Activated CD4-positive, alpha-beta T cell treated with anti-CD3 and anti-CD28 coated beads, Interleukin-10, Interleukin-2, amounts not matched to agents 100 ng/mL and 50 ng/mL, durations not matched to agents 16 hours and 8 hours (primary cell): ENCODE measurements at places on chromosomes 6 and 20.

GRCh38 chr6:101042966-101043365 lies 161.8 kb upstream of the ASCC3 start:
- no peak for DNase-seq

DNA sequence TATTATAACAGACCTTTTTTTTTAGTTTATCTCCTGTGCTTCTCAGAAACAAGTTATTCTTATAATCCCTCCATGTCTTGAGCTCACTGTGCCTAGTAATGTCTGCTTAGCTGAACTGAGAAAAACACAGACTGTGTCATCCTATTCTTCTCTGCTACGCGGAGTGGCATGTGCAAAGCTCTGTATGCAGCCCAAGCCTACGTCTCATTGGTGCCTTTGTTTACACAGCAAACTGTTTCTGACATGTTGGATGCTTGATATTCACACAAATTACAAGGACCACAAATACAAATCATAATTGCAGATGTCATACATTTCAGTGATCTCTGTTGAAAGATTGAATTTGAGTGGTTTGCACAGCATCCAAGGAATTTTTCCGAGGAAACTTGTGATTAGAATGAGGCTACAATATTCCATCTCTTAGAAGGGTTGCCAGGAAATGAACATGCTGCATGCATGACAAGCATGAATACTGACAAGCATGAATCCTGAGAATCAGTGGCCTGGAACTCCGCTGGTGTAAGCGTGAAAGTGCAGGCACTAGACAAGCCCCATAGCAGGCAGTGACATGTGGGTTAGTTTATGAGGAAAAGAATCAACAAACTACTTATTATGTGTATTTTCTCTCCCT lies 128.4 kb upstream of the SGK1 start:
- no peak for DNase-seq

- DNase-seq: no peak
These were observed 377.0 kb downstream of the CDH4 start for GRCh38 chr20:61628901-61629601.

- DNase-seq: peak; percentile 70
These were observed 51.0 kb upstream of the TCF21 start for GRCh38 chr6:133837801-133838349.

- peak; percentile 31 for DNase-seq
These were observed 1110.3 kb upstream of the MAP3K7 start for GRCh38 chr6:91697010-91697695.

DNA sequence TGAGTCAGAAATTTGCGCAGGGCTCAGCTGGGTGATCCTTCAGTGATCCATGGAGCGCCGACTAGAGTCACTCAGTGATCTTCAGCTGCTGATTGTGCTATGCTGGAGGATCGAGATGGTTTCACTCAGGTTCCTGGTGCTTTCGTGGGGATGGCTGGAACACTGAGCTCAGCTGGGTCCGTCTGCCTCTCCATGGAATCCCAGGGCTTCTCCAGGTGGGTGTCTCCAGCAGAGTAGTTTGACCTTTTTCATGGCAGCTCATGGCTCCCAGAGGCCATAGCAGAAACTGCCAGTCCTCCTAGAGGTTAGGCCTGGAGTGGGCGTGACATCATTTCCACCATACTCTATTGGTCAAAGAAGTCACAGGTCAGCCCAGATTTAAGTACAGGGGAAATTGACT lies 88.8 kb upstream of the SIRPA start:
- no peak for DNase-seq

DNA sequence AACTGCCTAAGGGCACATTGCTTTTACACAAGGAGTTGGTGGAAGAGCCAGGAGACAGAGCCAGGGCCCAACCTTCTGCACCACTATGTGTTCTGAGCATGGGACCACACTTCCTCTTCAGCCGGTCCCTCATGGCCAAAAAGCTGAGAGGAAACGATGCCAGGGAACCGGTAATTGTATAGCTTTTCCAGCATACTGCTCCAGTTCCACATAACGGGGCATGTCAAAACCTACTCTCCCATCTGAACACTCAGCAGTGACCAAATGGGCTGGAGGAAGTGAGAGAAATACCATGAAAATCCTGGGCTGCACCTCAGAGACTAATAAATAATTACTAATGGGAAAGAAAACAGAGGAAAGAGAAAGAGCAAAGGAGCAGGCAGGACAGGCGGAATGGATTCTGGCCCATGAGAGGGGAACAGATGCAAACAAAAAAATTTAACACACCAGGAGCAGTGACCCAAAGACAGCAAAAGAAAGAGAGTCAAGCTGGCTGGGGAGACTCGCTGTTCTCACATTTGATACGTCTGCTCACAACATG lies 52.0 kb upstream of the BMP2 start:
- DNase-seq: no peak

DNA sequence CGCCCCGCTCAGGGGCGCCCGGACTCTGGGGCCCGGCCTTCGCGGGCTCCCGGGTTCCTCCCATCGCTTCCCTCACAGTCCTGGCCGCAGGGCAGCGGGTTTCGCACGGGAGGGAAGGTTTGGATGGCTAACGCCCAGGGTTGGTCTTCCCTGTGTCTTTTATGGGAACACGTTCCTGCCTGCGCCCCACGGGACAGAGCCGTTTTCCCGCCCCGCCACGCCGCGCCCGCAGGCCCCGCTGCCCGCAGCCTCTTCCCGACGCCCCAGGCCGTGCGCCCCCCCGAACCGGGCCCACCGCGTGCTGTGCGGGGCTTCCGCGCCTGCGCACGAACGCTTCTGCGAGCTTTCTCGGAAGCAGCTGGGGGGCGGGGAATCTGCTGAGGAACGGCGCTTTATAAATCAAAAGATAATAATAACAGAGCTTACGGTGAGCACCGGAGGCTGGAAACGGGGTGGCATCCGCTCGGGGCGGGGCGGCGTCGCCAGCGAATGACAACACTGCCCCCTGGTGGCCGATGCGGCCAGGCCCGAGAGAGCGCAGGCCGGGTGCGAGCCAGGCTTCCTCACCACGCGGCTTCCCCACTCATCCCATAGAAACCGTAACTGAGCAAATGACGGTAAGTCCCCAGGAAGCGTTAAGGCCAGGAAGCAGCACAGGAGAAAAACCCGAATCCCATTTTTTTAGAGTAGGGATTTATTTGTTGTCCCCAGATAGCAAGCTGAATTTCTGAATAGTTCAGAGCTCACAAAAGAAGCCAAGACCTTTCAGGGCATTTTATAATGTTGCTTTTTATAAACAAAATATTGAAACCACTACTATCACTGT lies 116.4 kb downstream of the MYLK4 start:
- peak; percentile 85 for DNase-seq

DNA sequence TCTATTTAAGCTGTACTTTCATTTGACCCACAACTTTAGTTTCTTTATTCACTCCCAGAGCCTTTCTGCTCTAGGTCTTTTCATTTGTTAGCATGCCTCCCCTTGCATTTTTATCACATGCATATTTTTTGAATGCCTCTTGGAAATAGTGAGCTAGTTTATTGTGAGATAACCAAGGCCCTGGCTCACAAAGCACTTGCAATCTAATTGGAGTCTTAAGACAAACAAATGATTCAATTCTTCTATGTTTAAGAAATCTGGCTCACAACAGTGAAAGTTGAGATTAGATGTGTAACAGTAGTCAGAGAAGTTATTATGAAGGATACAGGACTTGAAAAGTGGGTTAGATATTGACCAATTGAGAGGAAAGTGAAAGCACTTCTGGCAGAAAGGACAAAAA lies 173.4 kb downstream of the MOXD1 start:
- DNase-seq: no peak

- no peak for DNase-seq
These were observed 79.4 kb downstream of the GFOD1 start for GRCh38 chr6:13407709-13408695.

- no peak for DNase-seq
These were observed 315.1 kb downstream of the THBS2 start for GRCh38 chr6:168938546-168938945.

DNA sequence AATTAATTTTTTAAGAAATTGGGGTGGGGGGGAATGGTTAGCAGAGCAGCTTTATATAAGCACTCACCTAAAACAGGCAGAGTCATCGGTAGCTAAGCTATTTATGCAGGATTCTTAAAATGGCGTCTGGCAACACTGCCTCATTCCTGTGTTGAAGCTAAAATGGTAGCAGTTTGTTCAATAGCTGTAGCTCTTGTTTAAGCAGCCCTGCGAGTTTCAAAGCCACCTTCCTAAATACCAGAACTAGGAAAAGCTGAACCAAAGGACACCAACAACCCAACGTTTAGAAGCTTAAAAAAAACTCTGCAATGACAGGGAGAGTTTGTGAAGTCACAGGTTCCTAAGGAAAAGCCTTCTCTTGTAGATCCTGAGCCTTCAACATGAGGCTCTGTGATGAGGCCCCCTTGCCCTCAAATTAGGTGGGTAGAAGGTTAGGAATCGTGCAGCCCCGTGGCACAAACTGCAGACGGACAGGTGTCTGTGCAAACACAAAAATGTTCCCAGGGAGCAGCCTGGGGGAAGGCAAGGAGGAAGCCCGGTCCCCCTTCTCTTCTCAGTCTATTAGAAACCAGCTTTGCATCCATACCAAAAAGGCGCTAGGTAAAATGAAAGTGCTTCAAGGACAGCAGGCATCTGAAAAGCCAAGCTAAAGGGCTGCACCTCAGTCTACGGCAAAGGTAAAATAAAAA lies 4.7 kb downstream of the ZMYND8 start:
- DNase-seq: no peak

DNA sequence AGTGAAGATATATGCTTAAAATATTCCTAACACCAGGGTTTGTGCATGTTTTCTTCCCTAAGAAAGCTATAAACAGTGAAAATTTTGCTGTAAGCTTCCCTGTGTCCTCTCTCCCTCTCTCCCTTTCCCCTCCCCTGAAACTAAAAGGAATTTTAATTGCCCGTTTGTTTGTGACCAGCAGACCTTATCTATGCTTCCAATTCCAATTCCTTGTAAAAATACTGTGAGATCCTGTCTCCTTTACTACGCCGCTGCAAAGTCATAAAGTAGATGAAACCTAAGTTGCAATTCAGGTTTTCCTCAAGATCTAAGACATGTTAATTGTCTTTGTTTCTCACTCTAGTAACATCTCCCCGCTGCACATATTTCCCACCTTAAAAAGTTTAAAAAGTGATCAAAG lies 82.3 kb downstream of the DNAH8 start:
- DNase-seq: no peak

- DNase-seq: no peak
These were observed 16.6 kb downstream of the SH3BGRL2 start for GRCh38 chr6:79647741-79648140.

DNA sequence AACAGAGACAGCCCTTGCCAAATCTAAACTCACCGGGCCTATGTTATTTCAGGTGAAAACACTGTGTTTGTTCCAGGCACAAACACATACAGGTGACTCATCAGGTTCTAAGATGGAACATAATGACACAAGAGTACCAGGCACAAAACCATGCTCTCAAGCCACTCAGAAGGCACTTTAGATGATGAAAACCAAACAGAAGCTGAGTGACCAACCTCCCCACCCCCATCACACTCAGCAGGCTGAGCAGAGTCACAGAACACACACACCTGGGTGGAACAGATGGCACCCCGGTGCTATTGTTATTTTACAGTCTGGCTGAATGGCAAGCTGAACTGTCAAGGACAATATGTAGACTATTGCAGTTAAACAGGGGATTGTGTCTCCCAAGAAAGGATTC lies 20.6 kb upstream of the NKX2-2 start:
- DNase-seq: no peak
